CD4-positive, alpha-beta T cell treated with Interleukin-17A for 4 hours (primary cell): ENCODE measurements at places on chromosomes 13 and 19.

DNA sequence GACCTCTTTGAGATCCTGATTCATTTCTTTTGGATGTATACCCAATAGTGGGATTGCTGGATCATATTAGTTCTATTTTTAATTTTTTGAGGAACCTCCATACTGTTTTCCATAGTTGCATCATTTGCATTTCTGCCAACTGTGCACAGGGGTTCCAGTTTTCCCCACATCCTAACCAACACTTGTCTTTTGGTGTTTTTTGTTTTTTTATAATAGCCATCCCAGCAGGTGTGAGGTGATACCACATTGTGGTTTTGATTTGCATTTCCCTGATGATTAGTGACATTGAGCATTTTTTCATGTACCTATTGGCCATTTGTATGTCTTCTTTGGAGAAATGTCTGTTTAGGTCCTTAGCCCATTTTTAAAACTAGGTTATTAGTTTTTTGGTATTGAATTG, 18.8 kb upstream of the GPR183 start:
- no peak for DNase-seq

GRCh38 chr13:100315522-100315921, 226.6 kb downstream of the PCCA start:
- no peak for DNase-seq

DNA sequence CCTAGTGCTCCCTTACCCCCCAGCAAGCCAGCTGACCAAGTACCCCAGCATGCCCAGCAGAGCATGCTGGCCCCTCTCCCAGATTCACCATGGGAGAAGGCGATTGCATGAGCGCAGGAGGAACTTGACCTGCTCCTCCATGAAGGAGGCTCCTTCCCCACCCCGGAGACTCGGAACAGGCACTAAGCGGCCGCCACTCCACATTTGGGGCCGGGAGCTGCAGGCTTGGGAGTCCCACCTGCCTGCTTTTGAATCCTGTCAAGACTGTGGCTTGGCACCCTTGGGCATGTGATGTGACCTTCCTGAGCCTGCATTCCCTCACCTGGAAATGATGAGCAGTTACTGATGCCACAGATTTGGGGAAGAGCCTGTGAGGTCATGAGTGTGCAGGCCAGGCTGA, 12.7 kb upstream of the TIMM50 start:
- no peak for DNase-seq

GRCh38 chr13:24834902-24835510, 71.0 kb downstream of the RNF17 start:
- no peak for DNase-seq

DNA sequence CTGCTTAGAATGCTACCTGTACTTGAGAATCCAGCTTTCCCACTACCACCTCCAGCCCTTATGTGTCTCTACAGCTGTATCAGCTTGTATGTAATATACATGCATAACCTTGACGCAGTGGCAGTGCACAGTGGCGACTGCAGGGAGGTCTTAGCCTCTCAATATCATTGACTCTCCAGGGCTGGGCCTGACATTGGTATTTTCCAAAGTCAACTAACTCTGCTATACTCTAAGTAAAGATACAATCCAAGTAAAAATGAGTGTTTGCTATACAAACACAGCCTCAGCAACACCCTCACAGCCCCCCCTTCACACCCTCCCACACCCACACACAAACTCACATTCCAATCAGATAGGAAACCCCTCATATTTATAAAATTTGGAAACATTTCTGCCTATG, 6.7 kb upstream of the UBL3 start:
- no peak for DNase-seq
